Fibroblast of mammary gland (primary cell): ENCODE measurements at places on chromosomes 6 and 20.

GRCh38 chr6:67898875-67899274 lies 736.2 kb upstream of the ADGRB3 start:
- DNase-seq = no peak

DNA sequence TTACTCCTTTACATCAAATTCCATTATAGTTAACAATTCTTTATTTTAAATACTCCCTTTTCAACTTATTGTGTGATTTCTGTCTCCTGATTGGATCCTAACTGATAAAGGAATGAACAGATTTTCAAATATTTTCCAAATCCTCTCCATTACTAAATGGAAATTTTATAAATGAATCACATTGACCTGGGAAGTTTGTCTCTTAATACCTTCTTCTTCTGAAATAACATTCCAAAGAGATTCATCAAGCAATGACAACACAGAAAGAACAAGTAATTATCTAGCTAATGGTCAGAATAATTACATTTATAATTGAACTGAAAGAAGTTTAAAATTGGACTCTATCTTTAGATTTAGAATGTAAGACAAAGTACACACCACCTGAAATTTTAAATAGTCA lies 515.4 kb upstream of the PTCHD4 start:
- no peak for DNase-seq

DNA sequence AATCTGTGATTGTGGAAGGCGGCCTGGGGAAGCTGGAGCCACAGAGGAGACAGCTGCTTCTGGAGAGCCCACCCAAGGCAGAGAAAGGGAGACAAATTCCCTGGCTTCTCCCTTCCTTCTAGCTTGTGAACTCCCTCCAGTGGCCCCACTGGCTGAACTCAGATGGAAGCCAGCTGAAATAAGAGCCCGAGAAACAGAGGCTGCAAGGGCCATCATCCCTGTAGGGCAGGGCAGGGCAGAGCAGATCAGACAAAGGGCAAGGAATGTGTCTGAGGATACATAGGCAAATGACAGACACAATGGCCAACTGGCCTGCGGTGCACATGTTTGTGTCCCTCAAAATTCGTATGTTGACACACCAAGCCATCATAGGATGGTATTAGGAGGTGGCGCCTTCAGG lies 25.3 kb downstream of the MDFI start:
- DNase-seq = no peak

- peak; percentile 12 for DNase-seq
Measured at GRCh38 chr6:9481292-9482029, 933.4 kb downstream of the TFAP2A start.

DNA sequence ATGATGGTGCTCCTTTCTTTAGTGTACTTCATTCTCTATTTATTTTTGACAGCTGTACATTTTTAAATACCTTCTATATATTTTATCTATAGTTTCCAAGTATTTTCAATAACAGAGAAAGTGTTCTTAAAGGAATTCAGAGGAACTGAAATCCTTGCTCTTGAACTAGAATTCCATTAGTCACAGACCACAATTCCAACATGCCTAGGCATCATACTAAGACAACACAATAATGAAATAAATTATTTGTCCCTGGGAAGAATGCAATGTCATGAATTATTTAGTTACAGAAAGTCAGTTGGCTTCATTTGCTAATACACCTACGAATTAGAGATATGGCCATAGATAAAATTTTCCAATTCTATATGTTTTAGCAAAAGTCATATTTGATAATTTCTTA lies 671.2 kb downstream of the EPHA7 start:
- DNase-seq = no peak

GRCh38 chr6:96624957-96625356 lies 62.0 kb downstream of the FHL5 start:
- no peak for DNase-seq

GRCh38 chr6:146429831-146430230 lies 113.8 kb upstream of the RAB32 start:
- no peak for DNase-seq

GRCh38 chr6:169291646-169292337 lies 38.1 kb upstream of the THBS2 start:
- DNase-seq = peak; percentile 67

- peak; percentile 93 for DNase-seq
Measured at GRCh38 chr6:25971187-25971821, 8.7 kb downstream of the TRIM38 start.

DNA sequence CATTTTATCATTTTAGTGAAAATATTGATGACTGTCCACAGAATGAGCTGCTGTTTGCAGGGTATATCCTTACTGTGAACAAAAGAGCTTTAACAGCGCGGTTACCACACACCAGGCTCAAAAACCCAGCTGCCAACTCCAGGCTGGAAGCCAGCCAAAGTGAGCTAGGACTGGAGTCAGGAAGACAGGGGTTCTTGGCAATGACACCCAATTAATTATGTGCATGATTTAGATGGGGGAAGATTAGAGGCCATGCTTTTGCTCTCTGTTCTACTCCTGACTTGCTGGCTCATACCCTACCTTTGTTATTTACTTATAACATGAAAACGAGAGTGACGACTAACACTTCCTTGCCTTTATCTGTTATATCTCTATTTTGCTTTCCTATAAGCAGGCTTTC lies 128.9 kb upstream of the SHLD1 start:
- DNase-seq = peak; percentile 31

DNA sequence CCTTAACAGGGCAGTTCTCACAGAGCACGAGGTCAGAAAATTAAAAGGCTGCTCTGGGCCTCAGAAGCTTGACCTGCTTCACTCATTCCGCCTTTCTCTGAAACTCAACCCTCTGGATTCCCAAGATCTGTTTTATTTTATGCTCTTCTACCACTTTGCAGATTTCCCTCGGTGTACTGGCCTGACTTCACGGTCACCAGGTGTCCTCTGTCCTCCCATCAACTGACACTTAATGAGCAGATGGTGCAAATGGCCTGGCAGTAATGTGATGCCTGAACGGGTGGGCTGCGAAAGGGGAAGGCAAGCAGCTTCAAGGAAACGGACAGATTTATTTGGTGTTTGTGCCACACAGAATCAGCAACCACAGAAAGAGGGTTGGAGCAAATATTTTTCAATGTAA lies 169.7 kb upstream of the TFAP2D start:
- no peak for DNase-seq

- DNase-seq = no peak
Measured at GRCh38 chr6:86595641-86596040, 341.7 kb upstream of the HTR1E start.

GRCh38 chr6:30378290-30378937 lies 33.5 kb downstream of the RPP21 start:
- DNase-seq = peak; percentile 33

DNA sequence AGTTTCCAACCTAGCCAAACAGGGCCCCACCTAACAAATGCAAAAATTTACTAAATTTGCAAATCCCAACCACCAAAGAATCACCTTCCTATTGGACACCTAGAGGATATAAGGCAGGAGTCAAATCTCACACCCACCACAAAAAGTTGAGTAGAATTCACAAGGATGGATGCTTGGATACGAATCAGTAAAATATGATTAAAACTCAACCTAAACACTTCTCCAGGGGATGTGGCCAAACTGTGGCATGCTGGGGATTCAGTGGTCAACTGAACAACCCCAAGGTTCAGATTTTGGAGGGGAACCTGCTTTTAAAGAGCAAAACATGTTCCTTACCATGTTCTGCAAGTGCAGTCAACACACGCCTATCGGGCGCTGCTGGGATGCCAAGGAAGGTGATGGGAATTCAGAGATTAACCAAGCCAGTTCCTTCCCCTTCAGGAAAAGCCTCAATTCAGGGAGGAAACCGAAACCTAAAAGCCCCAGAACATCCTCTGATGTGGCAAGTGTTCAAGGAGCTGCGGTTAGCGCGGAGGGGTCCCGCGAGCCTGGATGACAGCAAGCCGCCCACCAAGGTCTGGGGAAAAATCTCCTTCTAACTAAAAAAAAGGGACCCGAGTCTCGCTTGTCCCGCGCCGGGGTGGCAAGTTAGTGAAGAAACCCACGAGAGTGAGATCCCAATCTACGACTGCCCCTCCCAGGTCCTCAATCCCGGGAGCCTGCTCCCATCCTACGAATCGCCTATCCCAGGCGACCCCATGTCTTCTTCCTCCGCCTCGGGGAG lies 902 bp downstream of the SAMHD1 start:
- DNase-seq = peak; percentile 49

DNA sequence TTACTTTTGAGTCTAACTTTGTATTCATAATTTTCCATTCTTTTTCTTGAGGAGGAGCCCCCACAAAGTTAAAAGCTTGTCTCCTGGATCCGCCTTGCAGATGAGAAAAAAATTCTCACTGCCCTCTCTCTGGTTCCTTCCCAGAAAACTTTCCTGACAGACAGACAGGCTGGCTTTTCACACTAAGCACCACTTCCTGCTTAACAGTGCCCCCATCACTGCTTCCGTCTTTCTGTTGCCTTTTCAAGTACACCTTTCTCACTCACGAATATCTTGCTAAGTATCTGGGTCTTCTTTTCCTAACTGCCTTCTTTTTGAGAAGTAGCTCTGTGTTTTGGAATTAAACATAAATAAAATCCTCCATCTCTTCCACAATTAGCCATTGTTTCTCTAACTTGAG lies 19.8 kb upstream of the LMBRD1 start:
- DNase-seq = no peak

- no peak for DNase-seq
Measured at GRCh38 chr20:32983459-32984112, 20.6 kb downstream of the SUN5 start.

GRCh38 chr6:142827991-142828390 lies 117.0 kb downstream of the HIVEP2 start:
- no peak for DNase-seq

GRCh38 chr6:96391776-96392360 lies 129.7 kb upstream of the UFL1 start:
- DNase-seq = no peak

- DNase-seq = peak; percentile 26
Measured at GRCh38 chr20:49161428-49162152, 26.5 kb downstream of the STAU1 start.

DNA sequence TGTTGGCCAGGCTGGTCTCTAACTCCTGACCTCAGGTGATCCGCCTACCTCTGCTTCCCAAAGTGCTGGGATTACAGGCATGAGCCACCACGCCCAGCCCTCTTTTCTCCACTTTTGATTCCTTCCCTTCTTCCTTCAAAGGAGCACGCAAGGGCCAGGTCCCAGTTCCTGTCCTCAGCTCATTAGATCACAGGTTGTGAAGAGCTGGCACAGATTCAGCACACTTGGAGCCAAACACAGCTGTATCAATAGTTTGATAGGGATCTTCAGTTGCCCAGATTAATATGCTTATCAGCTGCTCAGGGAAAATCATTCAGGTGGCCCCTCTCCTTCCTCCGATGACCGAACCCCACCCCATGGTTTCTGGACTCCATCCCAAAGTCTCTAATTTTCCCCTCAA lies 14.4 kb upstream of the SLC22A23 start:
- DNase-seq = no peak

GRCh38 chr20:8457978-8458377 lies 325.9 kb downstream of the PLCB1 start:
- no peak for DNase-seq

- peak; percentile 67 for DNase-seq
Measured at GRCh38 chr20:20593447-20594170, 118.8 kb downstream of the RALGAPA2 start.

GRCh38 chr6:41040101-41040939 lies 1.3 kb upstream of the UNC5CL start:
- peak; percentile 24 for DNase-seq

- no peak for DNase-seq
Measured at GRCh38 chr20:2213401-2213800, 82.4 kb upstream of the TGM3 start.

GRCh38 chr6:10599046-10599445 lies 77.9 kb downstream of the GCNT2 start:
- DNase-seq = no peak

DNA sequence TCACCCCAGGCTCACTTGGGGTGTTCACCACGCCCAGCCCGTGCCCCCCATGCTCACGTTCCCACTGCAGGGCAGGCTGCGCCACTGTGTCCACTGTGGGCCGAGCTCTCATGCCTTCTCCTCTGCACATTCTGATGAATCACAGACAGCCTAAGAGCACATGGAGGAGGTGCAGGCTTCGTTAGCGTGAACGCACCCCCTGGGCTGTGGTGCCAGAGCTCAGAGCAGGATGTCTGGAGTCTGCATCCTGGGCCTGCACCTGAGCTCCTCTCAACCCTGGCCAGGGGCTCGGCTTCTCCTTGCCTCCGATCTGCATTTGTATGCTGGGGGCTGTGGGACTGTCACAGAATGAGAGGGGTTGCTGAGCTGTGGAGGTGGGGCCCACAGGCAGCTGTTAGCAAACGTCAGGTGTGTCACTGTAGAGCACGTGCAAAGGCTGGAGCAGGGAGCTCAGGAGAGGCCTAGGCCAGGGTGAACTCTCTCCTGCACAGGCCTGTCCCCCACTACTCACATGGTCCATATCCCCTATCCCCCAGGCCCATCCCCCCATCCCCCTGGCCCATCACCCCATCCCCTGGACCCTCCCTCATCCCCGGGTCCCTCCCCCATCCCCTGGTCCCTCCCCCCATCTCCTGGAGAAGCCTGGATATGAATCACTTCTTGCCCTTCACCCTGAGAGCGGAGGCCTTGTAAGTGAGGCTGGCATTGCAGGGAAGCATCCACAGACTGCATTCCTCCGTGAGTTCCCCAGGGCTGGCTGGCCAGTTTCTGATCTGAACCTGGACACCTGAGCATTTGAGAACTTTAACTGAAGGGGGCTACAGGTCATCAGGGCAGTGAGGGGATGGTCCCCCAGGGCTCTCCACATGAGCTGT lies 309.5 kb downstream of the TAF4 start:
- DNase-seq = no peak

DNA sequence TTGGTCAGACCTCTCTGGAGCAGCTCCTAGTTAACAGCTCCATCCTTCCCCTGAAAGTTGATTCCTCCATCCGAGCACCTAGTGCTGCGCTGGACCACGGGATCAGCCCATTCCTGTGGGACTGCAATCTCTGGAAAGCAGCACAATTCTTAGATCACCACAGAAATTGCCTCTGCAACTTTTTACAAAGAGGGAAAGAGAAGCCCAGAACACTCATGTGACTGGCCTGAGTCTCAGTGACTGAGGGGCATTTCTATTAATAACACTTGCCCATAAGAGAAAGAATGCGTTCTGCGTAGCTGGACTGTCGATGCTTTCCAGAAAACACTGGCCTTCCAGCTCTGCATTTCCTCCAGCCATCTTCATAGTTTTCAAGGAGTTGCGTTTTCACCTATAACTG lies 18.3 kb downstream of the MPC1 start:
- DNase-seq = no peak

- no peak for DNase-seq
Measured at GRCh38 chr20:20303742-20304141, 64.2 kb upstream of the INSM1 start.

- DNase-seq = no peak
Measured at GRCh38 chr6:12613811-12614210, 102.8 kb upstream of the PHACTR1 start.

GRCh38 chr6:147389463-147389862 lies 119.0 kb upstream of the SAMD5 start:
- DNase-seq = no peak

GRCh38 chr6:80454661-80455365 lies 348.3 kb downstream of the BCKDHB start:
- DNase-seq = peak; percentile 47
